ENCODE measurements at places on chromosomes 6 and 20.

DNA sequence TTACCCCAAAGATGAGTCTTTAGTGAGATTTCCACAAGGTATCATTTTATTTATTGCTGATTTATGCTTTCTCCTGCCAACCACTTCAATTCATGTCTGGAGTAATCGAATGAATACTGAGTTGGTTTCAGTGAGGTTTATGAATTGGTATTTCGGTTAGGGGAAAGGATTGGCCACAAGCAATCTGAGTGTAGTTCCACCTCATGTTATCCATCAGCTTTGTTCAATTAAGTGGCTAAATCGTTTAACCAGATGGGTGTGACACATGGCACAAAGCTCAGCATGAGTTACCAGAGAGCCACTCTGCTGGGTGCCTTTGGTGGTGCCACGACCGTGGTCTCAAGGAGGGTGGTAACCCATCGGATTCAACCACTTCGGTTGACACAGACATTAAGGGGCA lies 148.2 kb downstream of the FNDC1 start:
- no peak for DNase-seq

DNA sequence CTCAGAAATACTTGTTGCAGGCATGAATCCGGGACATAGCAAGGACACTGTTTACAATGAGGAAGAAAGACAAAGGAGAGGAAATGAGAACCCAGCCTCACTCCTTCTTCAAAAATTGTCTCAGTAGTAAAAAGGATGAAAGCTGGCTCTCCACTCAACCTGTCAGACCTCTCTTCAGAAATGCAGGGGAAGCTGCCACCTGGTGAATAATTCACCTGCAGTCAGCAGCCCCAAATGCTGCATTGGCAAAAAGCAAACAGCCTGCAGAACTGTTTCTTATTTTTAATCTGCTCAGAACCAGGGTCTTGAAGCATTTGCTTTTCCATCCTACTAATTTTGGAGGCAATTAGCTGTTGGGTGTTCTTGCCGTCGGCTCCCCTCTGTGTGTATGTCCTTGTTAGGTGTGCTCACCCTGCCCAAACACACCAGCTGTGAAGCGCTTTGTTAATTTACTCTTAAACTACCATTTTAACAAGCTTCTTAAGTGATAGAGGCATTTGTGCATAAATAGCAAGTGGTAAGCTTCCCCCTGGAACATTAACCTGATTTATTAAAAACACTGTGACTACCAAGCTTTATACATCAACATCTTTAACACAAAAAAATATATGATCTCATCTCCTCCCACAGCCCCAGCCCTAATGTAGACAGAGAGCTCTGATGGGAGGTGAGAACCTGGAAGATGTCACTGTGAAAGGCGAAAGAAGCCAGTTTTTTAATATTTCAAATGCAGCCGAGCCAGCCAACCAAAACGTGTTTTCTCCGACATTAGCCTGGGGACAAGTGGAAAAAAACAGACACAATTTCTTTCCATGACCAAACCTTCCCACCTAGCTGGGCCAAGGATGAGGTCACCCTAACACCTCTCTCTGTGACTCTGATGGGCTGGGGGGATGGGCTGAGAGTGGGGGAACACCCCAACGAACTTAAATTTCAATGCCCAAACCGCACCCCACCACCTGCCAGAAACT lies 451.0 kb upstream of the SULF2 start:
- DNase-seq = no peak

- DNase-seq = no peak
Observed at GRCh38 chr6:4802312-4802935, 26.2 kb downstream of the CDYL start.

DNA sequence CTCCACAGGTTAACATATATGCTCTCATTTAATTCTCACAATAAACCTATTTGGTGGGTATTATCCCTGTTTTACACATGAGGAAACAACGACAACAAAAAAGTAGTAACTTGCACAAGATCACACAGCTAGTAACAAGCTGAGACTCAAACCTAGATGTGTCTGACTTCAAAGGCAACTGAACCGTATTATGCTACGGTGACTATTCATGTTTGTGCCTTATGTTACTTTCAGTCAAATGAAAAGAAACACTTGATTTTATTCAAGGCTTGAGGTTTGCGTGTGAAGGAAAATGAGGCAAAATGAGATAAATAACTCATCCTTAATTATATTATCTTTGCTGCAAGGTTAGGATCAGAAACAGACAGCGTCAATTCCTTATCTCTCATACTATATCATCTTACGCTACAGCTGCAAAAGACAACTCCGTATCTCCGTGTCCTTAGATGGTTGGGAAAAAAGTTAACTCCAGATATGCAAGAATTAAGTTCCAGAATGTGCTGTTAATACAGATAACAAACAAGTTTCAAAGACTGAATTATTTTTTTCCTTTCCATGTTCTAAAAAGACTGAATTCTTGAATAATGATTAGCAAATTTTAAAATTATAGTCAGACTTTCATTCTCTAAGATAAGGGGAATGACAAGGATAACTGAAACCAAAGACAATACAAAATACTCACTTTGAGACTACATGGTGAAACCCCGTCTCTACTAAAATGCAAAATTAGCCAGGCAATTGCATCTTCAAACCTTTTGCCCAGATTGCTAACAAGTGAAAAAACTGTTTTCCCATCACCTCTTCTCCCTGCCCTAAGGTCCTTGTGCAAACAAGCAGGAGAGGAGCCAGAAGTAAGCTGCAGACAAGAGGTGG lies 27.8 kb downstream of the STAU1 start:
- no peak for DNase-seq

DNA sequence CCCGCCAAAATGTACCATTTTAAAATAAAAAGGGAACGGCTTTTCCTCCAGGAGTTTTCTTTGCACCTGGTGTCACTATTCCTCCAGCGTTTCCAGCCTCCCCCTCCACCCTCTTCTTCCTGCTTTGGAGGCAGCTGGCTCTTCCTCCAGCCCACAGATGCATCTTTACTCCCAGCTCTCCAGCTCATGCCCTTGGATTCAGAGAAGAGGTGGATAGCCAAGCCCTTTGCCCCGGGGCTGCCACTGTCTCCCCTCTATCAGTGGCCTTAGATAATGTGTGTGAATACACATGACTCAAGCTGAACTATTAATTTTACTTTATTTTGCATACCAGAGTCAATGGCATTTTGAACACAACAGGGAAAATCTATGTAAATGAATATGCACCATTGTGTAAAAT lies 15.3 kb upstream of the CDH4 start:
- no peak for DNase-seq

GRCh38 chr6:6639572-6639971 lies 51.1 kb downstream of the LY86 start:
- DNase-seq = no peak

DNA sequence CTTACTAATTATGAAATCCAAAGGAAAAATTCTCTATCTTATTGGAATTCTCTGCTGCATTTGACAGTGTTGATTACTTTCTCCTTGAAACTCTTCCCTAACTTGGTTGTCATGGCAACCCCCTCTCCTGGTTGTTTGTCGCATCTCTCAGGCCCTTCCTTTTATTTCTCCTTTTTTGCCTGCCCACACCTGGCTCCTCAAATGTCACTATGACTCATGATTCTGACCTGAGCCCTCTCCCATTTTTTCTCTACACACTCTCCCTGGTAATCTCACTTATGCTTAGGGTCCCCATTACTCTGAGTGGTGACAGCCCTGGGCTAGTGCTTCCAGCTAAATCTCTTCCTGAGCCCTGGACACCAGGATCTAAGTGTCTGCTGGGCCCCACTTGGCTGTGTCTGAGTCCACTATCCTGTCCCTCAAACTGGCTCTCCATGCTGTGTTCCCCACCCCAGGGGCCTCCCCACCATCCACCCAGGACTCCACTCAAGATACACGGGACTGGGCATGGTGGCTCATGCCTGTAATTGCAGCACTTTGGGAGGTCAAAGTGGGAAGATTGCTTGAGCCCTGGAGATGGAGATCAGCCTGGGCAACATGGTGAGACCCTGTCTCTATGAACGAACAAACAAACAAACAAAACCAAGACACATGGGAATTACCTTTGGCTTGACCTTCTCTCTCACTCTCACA lies 16.5 kb upstream of the NNAT start:
- DNase-seq = no peak

- DNase-seq = no peak
Observed at GRCh38 chr20:55269913-55270312, 735.4 kb downstream of the CBLN4 start.

DNA sequence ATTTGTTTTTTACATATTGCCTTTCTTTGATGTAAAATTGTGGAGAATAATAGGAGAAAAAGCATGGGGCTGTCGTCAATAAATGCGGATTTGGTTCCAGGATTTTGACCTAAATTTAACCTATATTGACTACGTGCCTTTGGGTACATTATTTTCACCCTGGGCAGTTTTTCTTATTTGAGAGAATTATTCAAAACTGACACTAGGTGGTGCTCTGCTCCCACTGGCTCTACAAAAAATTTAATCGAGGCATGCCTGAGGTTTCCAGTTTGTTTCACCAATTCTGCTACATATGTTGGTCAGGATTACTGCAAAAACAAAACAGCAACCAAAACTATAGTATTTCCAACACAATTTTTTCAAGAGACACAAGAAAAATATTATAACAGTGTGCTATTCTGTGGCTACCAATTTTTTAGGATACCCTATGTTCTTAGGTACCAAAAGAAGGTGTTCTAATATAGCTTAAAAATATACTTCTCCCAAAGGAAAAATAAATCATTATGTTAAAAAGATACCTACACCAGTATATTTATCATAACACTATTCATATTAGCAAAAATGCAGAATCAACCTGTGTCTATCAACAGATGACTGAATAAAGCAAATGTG lies 48.6 kb upstream of the FABP7 start:
- peak; percentile 49 for DNase-seq

DNA sequence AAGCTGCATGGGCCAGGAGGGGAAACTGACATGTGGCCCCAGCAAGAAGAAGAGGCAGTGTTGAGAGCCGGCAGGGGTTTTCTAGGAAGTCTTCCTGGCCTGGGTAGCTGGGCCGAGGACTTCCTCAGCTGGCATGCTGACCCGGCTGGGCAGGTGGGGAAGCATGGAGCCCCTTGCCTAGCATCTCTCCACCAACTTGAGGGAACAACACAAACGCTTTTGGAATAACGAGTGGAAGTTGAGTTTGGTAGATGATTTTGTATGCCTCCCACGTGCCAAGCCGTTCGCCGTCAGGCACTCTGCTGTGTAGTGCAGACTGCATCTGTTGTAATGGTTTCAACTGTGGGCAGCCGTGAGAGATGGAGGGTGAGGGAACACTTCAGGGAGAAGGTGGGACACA lies 7.3 kb downstream of the TMEM181 start:
- no peak for DNase-seq

- DNase-seq = no peak
Observed at GRCh38 chr20:61129311-61129710, 122.8 kb upstream of the CDH4 start.

DNA sequence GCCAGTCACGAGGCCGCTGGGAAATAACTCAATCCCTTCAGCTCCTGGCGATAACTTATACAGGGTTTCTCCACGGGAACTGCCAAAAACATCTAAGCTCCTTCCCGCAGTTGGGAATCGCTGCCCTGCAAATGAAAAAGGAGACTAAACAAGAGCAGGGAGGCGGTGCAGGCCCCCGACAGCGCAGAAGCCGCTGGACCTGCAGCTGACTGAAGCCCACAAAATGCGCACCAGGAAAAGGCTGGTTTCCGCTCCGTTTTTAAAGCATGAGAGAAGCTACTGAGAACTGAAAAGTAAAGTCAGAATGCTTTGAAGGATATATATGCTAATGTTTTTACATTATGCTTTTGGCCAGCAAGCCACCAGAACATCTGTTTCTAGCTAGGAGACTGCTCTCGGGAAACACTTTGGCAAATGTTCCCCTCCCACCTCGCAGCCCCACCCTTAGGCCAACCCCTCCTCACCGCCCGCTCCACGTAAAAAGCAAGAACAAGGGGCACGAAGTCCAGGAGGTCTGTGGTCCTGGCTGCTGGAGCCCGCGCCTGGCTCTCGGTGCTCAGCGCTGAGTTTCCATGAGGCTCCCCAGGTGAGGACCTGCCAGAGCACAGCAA lies 90.5 kb downstream of the SOD2 start:
- DNase-seq = no peak

DNA sequence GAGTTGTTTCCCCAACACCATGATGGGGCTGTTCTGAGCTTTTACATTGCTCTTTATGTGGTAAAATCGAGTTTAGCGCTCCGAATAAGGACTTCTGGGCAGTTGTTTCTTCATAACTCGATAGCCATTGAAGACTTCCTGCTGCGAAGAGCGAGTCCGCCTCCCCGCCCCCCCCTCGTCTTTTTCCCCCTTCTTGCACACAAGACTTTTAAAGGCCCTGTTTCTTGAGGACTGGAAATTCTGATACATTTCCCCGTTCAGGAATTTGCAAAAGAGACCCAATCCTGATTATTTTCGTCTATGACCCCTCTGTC lies 1.5 kb upstream of the CITED2 start:
- no peak for DNase-seq

DNA sequence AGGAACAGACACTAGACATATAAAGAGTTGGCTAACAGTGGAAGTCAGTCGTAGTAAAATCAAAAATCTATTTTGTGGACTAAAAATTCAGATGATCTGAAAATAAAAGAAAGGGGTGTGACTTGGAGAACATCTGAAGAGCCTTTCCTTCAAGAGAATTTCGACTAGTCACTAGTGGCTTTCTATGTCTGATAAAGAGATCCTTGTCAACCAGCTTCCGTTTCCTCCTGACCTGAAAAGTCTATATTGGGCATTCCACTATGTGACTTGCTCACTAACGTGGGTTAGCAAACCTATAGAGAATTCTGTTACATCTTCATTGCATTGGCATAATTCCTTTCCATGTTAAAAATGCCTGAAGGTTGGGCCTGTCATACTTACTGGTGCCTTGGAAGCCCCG lies 25.9 kb downstream of the TRAF3IP2 start:
- no peak for DNase-seq

DNA sequence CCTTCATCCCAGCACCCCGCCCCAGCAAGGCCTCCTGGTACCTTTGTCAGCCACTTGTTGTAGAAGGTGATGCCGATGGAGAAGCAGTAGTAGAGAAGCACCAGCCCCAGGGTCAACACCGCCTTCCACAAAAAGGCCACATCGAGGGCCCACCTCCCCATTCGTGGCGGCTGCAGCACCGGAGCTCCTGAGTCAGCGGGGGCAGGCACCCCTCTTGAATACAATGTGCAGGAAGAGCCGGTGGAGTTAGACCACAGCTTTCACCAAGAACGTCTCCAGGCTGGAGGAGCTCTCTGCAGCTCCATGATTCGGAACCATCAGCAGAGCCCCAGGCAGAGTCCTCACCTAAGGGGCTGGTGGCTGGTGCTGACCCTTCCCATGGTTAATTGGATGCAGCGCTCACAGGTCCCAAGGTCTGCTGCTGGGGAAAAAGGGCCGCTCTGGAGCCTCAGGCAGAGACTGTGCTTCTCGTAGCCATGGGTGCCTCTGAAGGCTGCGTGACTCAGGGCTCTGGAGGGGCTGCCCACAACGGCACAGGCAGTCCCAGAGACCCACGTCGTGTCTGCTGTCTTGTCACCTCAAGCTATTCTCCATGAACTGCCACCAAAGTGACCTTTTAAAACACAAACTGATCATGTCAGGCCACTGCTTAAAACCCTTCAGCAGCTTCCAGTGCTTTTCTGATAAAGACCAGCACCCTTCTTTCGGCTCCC lies 47.9 kb downstream of the ELMO2 start:
- DNase-seq = no peak

Measured in NCI-H1105 (cell line).